ENCODE measurements at places on chromosomes 5 and 9. TPM values are rescaled to one million over a fixed set of nuclear protein-coding genes. Genes with fewer than 3 reads are reported as not detected.

DNA sequence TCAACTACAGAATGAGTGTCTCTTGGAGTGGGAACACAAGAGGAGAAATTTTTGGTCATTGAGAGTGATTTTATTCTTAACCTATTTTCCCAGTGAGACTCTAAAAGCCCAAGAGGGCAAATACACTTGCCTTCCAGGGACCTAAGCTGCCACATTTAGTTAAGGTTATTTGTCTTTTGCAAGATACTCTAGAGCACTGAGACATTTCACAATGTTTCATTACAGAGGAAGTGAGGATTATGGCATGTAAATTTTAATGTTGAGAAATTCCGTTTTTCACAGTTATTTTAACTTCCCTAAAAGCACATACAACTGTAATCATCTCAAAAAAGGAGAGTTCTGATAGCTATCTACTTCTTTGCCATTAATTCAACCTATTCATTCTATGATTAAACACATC lies 38.7 kb upstream of the RAB3C start:
- no peak for DNase-seq

GRCh38 chr5:60916646-60917045 lies 28.2 kb downstream of the ERCC8 start:
- DNase-seq = no peak

DNA sequence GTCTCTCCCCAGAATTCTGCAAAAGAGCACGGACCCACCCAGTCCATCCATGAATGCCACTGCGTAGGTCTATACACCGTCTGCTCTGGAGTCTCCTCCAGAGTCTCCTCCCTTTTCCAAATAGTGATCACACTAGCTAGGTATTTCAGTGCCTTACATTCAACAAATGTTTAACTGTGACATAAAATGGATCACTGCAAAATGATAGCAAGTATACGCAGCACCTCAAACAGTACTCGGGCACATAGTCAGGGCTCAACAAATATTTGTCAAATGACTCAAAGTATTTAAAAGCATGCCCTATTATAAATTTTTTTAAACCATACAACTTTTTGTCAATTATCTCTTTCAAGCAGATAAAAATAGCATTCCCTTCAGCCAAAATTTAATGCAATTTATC lies 60.5 kb downstream of the TLE1 start:
- DNase-seq = no peak

GRCh38 chr9:134477342-134477925 lies 151.2 kb downstream of the RXRA start:
- DNase-seq = no peak

GRCh38 chr5:110611817-110612216 lies 114.7 kb downstream of the TMEM232 start:
- no peak for DNase-seq

GRCh38 chr9:130770093-130770492 lies 65.0 kb upstream of the ABL1 start:
- no peak for DNase-seq

DNA sequence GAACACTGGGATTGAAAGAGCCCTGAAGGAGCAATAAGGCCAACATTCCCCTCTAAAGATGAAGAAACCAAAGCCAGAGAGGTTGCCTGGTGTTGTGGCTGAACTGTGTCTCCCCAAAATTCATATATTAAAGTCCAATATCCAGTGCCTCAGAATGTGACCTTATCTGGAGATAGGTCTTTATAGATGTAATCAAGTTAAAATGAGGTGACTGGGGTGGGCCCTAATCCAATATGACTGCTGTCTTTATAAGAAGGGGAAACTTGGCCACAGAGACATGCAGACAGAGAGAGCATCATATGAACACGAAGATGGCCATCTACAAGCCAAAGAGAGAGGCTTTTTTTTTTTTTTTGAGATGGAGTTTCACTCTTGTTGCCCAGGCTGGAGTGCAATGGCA lies 66.9 kb upstream of the PLPP1 start:
- no peak for DNase-seq

GRCh38 chr5:66546541-66546940 lies 49.7 kb upstream of the MAST4 start:
- no peak for DNase-seq

- no peak for DNase-seq
Measured at GRCh38 chr5:156181656-156182055, 145.3 kb upstream of the SGCD start.

GABRP gene
- total RNA-seq = not detected

COL15A1 gene
- total RNA-seq = 1.5 TPM

ST6GALNAC4 gene
- 30.7 TPM for total RNA-seq

SHOC1 gene
- total RNA-seq = not detected

ANKH gene
- 313 TPM for total RNA-seq

PCDH1 gene
- total RNA-seq = 84.7 TPM

FAM200C gene
- 14.0 TPM for total RNA-seq

RRAGA gene
- total RNA-seq = 104 TPM

LIFR gene
- 205 TPM for total RNA-seq

IGIP gene
- 68.0 TPM for total RNA-seq

NIM1K gene
- total RNA-seq = 28.3 TPM
